ENCODE measurements at places on chromosomes 12 and 14.

- DNase-seq, result no peak
Measured at GRCh38 chr12:80293347-80293746, 150.7 kb upstream of the PTPRQ start.

DNA sequence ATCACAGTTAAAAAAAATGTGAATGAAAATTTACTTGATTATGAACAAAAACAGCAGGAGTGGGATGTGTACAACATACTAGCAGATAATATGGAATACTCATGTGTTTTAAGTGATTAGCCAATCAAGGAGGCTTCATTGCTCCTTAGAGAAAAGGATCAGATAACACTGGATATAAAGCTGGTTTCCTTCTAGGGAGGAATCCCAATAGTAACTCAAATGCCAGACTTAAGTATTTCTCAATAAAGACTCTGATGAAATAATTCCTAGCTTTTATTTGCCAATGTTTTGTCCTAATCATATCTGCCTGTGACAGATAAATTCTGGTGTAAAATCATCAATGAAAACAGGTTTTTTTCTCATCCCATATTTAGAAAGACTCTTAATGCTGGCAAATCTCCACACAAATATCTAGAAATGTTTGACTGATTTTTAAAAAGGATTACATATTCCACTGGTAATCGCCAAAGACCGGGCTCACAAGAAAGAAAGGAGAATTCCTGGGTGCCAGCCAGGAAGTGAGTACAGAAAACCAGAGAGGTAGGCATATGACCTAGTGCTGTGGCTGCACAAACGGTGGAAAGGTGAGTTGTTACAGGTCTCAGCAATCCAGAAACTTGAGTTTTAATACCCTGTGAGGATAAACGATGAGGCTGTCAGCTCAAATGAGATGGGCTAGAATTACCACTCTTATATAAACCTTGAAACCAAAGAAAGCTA is 108.6 kb upstream of the TTC7B start:
- no peak for DNase-seq

DNA sequence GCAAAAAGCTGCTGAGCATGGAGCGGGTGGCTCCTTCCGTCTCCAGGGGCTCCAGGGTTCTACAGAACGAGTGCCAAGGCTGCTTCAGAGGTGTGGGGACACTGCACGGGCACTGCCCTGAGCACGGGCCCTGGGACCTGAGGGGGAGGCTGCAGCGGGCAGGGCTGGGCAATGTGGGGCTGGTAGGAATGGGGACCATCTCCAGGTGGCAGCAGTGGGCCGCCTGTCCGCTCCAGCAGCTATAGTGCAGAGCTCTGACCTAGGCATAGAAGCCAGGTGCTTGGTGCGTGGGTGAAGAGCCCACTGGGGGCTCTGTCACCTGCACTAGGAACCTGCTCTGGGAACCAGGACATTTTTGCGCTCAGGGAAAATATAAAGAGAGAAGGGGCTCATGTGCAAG is 22.3 kb downstream of the HDAC7 start:
- no peak for DNase-seq

GRCh38 chr12:11813438-11813813 is 164.0 kb downstream of the ETV6 start:
- no peak for DNase-seq

DNA sequence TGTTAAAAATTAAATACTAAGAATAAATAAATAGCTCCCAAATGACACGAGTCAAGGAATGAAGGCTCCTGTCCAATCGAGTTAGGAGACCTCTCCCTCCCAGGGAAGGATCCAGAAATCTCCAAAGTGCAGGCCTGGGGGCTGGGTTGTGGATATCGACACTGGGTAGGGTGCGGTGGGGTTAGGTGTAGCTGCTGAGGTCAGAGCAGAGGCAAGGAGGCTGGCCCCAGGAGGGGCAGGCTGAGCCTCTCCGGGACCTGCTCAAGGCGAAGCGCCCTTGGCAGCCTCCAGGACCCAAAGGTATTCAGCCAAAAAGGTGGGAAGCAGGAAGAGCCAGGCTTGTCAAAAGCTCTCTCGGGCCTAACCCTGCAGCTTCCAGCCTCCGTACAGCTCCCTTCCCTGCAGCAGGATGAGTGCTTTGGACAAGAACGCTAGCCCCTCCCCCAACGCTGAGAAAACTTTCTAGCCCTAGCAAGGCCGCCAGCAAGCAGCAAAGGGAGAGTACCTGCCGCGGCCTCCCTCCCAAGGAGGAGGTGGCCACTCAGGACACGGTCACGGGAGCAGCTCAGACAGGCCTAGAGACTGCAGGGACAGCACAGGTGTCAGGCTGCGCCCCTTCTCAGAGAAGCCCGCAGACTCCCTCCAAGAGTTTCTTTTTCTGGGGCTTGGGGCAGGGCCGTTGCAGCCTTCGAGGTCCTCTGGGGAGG is 3.7 kb upstream of the PNMA1 start:
- DNase-seq, result no peak

GRCh38 chr14:64745511-64746091 is 41.4 kb downstream of the PLEKHG3 start:
- DNase-seq, result no peak

DNA sequence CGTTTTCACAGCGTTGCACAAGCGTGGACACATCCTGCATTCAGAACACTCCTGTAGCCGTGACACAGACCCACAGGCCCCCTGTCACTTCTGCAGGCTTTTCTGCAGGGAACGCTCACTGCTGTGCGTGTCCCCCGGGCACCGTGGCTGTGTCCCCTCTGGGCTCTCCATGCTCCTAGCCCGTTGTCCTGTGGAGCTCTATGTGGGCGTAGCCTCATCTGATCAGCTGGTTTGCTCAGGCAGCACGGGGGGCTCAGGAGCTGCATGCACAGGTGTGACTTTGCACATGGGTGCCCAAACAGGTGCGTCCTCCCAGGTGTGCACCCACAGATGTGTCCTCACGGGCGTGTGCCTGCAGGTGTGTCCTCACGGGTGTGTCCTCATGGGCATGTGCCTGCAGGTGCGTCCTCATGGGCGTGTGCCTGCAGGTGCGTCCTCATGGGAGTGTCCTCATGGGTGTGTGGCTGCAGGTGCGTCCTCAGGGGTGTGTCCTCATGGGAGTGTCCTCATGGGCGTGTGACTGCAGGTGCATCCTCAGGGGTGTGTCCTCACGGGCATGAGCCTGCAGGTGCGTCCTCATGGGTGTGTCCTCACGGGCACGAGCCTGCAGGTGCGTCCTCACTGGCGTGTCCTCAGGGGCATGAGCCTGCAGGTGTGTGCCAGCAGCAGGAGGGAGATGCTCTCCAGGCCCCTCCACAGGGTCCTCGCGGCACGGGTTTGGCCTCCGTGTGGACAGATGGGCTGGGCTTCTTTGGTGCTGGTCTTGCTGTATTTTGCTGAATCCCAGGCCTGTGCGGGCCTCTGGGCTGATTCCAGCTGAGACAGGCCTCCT is 17.5 kb downstream of the MTA1 start:
- no peak for DNase-seq

- DNase-seq, result no peak
Measured at GRCh38 chr14:51562816-51563215, 88.9 kb upstream of the FRMD6 start.

GRCh38 chr12:12792421-12792820 is 7.0 kb downstream of the APOLD1 start:
- no peak for DNase-seq

DNA sequence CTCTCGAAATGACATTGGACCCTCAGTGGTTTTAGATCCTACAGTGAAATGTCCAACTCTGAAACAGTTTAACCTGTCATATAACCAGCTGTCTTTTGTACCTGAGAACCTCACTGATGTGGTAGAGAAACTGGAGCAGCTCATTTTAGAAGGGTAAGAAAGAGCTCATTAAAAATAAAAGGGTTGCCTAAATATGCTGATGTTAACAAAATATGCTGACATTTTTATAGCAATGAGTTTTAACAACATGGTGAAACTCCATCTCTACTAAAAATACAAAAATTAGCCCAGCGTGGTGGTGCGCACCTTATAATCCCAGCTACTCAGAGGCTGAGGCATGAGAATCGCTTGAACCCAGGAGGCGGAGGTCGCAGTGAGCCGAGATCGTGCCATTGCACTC is 73.5 kb downstream of the LRRK2 start:
- no peak for DNase-seq

DNA sequence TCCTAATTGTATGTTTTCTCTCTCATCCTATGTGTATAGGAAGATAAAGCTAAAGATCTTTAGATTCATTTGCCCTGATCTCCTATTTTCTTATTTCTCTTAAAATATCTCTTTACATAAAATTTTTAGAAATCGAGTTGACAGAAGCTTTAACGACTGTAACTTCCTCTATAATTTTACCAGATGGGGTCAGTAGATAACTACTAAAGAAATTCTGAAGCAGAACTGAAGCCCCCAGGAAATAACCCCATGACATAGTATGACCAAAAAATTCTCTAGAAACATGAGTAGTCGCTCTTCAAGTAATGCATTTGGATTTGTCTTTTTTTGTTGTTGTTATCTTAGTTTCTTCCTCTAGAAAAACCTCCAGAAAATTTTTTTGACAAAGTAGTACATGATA is 288.0 kb downstream of the ERC1 start:
- no peak for DNase-seq

GRCh38 chr12:87815771-87816585 is 213.2 kb downstream of the C12orf50 start:
- DNase-seq, result no peak

DNA sequence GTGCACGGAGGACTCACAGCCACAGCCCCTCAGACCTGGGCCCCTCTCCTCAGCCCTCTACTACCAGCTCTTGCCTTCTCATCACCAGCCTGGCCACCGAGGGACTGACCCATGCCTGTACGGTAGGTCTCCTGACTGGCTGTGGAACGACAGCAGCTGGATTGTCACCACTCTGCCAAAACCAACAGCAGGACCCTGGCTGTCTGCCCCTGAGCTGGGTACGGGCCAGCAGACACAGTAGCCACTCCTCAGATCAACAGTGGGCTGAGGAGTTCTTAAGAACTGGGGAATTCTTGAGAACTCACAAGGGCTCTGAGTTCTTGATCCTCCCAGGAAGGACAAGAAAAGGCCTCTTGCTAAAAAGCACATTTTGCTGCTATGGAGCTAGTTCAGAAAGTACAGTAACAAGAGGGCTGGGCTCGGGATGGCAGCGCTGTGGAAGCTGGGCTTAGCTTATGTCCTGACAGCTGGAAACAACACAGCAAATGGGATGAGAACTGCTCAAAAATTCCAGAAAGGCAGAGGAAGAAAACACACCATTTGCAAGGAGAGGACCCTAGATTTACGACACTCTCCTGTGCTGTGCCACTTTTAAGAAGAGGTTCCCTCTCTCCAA is 176.4 kb downstream of the ANO2 start:
- DNase-seq, result no peak

Data from stimulated activated CD4-positive, alpha-beta T cell treated with anti-CD3 and anti-CD28 coated beads, Interleukin-15, amount 100 ng/mL, for 24 hours (primary cell).